ENCODE measurements at places on chromosomes 3 and 15. TPM values are rescaled to one million over a fixed set of nuclear protein-coding genes. Genes with fewer than 3 reads are reported as not detected.

MEGF11 gene
- not detected for total RNA-seq

ALDH1A2 gene
- total RNA-seq: 0.47 TPM

NTRK3 gene
- total RNA-seq: not detected

SLC15A2 gene
- total RNA-seq: 2.6 TPM
